DMS79 treated with DMSO at 0.1 percent for 48 hours (cell line): ENCODE measurements at places on chromosomes 7 and 10.

DNA sequence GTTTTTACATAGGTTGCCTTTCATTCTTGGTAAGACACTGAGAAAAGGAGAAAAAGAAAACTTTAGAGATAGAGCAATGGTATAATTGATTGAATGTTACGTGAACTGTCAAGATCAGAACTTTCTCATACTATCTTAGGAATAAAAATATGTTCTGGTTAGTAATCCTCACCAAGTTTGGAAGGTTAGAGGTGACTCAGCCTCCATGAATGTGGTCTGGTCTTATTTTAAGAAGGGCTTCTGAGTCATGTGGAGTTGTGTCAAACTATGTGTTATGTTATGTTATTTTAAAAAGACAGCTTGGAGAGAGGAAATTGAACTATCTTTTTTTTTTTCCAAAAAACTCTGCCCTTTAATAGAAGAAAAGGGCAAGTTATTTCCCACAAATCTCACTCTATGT lies 458.6 kb upstream of the KLF6 start:
- no peak for DNase-seq

- DNase-seq: no peak
Observed at GRCh38 chr10:88289342-88289741, 293.8 kb downstream of the RNLS start.

GRCh38 chr10:98956576-98957260 lies 278.9 kb downstream of the HPSE2 start:
- no peak for DNase-seq

DNA sequence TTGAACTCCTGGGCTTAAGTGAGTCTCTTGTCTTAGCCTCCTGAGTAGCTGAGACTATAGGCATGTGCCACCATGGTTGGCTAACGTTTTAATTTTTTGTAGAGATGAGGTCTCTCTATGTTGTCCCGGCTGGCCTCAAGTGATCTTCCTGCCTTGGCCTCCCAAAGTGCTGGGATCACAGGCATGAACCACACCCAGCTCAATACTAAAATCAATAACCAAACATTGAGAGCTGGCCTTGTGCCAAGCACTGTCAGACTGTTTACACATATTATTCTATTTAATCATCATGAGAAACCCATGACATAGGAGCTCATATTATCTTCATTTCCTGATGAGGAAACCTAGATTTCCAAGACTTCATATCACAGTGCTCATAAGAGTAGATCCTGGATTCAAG lies 251.2 kb downstream of the BAMBI start:
- DNase-seq: no peak

GRCh38 chr7:50711271-50712175 lies 71.2 kb downstream of the GRB10 start:
- DNase-seq: no peak

DNA sequence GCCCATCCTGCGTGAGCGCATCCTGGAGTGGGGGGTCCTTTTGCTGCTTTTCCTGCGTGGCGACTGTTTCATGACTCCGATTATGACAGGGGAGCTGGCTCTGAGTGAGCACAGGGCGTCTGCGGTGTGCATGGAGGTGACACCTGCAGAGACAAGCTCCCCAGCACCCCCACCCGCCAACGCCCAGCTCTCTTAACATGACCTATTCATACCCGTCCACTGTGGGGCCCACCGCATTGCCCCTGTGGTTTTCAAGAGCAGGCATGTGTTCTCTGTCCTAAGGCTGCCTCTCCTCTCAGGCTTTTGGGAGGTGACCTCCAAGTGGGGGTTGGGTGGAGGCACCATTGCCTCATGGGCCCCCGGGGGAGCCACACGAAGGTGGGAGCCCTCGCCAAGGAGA lies 500.7 kb downstream of the TCERG1L start:
- DNase-seq: no peak

- DNase-seq: no peak
Observed at GRCh38 chr10:80579849-80580637, 42.3 kb downstream of the SH2D4B start.

DNA sequence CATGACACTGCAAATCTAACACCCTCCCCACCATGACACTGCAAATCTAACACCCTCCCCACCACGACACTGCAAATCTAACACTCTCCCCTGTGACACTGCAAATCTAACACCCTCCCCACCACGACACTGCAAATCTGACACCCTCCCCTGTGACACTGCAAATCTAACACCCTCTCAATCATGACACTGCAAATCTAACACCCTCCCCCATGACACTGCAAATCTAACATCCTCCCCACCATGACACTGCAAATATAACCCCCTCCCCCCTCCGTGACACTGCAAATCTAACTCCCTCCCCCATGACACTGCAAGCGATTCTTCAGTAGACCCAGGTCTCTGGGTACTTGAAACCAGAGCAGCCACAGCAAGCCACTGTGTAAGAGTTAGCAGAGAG lies 604.4 kb downstream of the DNAJB6 start:
- DNase-seq: no peak

- no peak for DNase-seq
Observed at GRCh38 chr10:116097239-116097784, 175.7 kb downstream of the GFRA1 start.

GRCh38 chr7:51430480-51431086 lies 114.0 kb upstream of the COBL start:
- peak; percentile 45 for DNase-seq

DNA sequence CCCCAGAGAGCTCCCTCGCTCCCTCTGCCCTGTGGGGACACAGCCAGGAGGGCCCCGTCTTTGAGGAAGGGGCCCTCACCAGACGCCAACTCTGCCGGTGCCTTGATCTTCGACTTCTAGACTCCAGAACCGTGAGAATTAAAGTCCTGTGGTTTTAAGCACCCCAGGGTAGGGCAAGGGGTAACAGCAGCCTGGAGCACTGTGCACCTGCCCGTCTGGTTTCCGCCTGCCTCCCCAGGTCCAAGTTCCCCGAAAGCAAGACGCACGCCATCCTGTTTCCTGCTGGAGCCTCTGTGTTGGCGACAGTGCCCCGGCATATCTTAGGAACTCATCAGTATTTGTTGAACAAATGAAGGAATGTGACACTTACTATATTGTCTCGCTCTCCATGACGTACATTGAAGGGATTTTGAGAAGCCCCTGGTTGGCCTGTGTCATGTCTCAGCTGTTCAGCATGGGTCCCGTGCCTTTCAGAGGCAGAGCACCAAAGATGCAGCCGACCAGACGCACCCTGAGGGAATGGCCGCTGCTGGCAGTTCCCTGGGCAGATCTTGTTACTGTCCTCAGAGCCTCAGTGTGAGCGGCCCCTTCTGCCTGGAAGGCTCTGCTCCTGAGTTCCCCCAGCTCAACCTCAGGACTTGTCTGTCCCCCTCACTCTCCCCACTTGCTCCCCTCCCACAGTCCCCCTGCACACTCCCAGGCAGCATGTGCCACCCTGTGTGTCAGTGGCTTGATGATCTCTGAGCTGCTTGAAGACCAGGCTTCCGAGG lies 226.2 kb downstream of the TCERG1L start:
- no peak for DNase-seq

DNA sequence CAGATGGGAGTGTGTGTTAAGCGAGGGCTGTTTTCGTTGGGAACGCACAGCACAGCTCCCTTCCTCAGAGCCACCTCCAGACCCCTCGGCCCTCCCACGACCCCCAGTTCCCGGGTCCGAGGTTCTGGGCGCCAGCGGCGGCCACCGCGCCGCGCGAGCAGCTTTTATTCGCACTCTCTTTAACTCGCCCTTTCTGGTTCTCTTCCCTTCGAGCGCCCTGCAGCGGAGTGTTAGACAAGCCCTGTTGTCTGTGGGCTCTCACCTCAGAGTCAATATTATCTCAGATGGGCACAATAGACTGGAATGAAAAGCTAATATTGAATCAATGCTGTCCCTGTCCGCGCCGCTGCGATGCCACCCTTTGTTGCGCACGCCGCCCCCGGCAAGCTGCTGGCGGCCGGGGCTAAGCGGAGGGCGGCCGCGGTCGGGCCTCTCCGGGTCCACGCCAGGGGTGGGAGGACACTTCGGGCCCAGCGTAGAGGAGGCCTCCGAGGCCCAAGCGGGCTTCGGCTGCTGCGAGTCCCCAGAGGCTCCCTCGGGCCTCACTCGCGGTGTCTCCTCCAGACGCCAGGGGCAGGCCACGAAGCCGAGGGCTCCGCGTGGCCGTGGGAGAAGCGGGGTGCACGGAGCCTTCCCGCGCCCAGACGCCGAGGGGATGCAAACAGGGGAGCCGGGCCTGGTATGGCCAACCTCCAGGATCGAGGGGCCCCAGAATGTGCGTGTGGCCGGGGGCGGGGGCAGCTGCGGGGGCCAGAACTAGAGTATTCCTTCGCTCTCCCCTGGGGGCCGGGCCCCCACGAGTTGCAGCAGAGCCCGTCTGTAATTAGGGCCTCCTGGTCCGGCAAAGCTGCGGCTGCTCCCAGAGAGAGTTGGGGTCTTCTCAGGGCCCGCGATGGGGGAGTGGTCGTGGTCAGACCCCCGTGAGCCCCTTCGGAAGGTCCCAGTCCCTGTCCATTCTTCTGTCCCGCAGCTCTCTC lies 7.9 kb upstream of the EMX2 start:
- no peak for DNase-seq

DNA sequence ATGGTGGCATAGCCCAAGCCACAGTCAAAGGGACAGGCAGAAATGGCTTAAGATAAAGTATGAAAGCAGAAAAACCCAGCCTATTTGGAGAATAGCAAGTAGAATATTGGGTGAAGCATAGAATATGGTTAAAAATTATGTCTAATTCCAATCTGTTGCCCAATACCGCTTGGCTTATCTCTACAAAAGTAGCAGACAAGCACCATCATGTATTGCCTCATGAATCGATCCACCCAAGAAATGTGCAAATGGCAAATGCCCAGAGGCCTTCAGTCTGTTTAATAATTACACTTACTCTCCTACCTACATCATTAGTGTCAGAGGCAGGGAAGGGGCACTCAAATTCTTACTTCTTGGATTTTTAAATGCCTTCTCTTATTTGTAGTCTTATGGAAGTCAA lies 130.9 kb upstream of the ADAM12 start:
- DNase-seq: no peak
